Activated naive CD4-positive, alpha-beta T cell (primary cell): ENCODE measurements at places on chromosomes 13 and 19.

DNA sequence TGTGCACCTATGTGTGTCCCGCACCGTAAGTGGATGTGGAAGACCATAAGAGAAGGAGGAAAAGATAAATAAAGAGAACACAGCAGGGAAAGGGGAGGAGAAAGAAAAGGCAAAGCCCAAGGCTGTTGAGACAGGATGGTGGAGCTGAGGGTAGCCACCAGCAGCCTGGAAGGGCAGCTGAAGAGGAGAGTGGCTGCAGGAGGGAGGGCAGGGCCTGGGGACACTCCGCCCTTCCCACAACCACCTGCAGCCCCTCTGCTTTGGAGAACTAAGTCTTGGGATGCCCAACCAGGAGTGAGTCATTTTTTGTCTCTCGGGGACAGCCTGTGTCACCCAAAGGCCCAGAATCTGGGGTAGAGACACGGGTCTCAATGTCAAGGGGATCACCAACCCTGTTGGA, 26.4 kb upstream of the CCNE1 start:
- no peak for DNase-seq

GRCh38 chr19:49216071-49216470, 58.5 kb downstream of the TRPM4 start:
- DNase-seq, result no peak

DNA sequence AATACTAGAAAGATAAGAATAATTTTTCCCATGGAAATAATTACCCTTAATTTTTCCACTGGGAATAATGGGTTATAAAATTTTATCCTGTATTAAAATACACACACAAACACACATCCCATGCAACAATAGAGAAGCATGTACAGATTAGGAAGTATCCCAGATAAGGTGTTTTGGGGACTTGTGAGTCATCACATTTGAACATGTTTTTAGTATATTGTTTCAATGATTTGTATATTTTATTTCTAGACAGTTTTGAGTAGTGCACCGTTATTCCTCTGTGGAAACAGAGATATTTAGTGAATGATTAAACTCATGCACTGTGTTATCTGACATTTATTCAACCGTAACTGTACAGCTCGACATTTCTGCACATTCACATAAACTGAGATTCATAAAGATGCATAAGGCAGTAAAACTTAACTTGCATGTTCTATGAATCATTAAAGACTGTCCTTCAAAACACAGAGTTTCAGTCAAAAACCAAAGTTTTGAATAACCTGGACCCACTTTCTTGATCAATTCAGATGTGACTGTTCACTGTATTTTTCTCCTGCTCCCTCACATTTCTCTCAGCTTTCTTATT, 30.1 kb downstream of the KLF12 start:
- DNase-seq, result no peak

DNA sequence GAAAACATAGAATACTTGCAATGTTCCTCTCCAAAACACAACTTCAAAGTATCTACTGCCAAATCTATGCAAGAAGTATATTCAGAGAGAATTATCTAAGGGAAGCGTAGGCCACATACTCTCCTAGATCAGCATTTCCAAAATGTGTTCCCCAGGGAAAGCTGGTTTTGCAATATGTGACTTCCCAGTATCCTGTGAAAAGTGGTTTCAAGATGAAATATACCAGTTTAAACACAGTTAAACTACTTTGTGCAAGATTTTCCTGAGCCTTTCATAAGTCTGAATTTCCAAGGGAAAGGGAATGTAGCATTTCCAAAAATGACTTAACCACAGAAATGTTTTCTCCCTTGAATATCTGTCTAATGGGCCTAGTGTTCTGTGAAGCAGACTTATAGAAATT, 7.6 kb downstream of the STARD13 start:
- DNase-seq, result no peak

- no peak for DNase-seq
These were observed 926 bp downstream of the ZNF587 start for GRCh38 chr19:57850553-57851017.
